Smooth muscle cell of trachea (primary cell): ENCODE measurements at places on chromosomes 2 and 18. TPM values are rescaled to one million over a fixed set of nuclear protein-coding genes. Genes with fewer than 3 reads are reported as not detected.

OTOF gene
- not detected in 2 replicates for total RNA-seq

ZC3H6 gene
- total RNA-seq: 5.8 and 6.4 TPM in 2 replicates

REL gene
- 2.8 and 3.3 TPM in 2 replicates for total RNA-seq

LRRC30 gene
- total RNA-seq: not detected in 2 replicates

NOSTRIN gene
- total RNA-seq: 0.33 and 0.58 TPM in 2 replicates

TFCP2L1 gene
- under 0.01 TPM in 1 of 2 replicates, not detected in the other for total RNA-seq

ELP2 gene
- total RNA-seq: 110 and 123 TPM in 2 replicates

DSC3 gene
- total RNA-seq: 0.15 and 0.33 TPM in 2 replicates

RAB17 gene
- total RNA-seq: 0.83 TPM in 1 of 2 replicates, not detected in the other

CCDC85A gene
- 0.66 and 0.73 TPM in 2 replicates for total RNA-seq

MAP3K19 gene
- total RNA-seq: not detected in 2 replicates

HOXD4 gene
- total RNA-seq: not detected in 2 replicates

SERPINB12 gene
- total RNA-seq: not detected in 2 replicates

PLEKHH2 gene
- total RNA-seq: 2.5 and 5.7 TPM in 2 replicates

LDLRAD4 gene
- under 0.01 and 0.17 TPM in 2 replicates for total RNA-seq

GORASP2 gene
- total RNA-seq: 34.6 and 39.5 TPM in 2 replicates

DARS1 gene
- 93.5 and 122 TPM in 2 replicates for total RNA-seq

SNRNP200 gene
- 54.9 and 72.9 TPM in 2 replicates for total RNA-seq

CYTIP gene
- not detected in 2 replicates for total RNA-seq

SERPINE2 gene
- total RNA-seq: 62.5 and 275 TPM in 2 replicates

CHRNG gene
- not detected in 2 replicates for total RNA-seq

SCYGR4 gene
- not detected in 2 replicates for total RNA-seq

STK17B gene
- 38.0 and 52.2 TPM in 2 replicates for total RNA-seq

NMUR1 gene
- total RNA-seq: under 0.01 and 0.17 TPM in 2 replicates

GPAT2 gene
- total RNA-seq: 16.2 and 19.3 TPM in 2 replicates

CLEC4F gene
- total RNA-seq: not detected in 2 replicates

ABCG5 gene
- total RNA-seq: not detected in 2 replicates

IL1B gene
- 0.15 and 0.50 TPM in 2 replicates for total RNA-seq
